Fibroblast of upper back skin (primary cell): ENCODE measurements at places on chromosomes 1 and 21.

DNA sequence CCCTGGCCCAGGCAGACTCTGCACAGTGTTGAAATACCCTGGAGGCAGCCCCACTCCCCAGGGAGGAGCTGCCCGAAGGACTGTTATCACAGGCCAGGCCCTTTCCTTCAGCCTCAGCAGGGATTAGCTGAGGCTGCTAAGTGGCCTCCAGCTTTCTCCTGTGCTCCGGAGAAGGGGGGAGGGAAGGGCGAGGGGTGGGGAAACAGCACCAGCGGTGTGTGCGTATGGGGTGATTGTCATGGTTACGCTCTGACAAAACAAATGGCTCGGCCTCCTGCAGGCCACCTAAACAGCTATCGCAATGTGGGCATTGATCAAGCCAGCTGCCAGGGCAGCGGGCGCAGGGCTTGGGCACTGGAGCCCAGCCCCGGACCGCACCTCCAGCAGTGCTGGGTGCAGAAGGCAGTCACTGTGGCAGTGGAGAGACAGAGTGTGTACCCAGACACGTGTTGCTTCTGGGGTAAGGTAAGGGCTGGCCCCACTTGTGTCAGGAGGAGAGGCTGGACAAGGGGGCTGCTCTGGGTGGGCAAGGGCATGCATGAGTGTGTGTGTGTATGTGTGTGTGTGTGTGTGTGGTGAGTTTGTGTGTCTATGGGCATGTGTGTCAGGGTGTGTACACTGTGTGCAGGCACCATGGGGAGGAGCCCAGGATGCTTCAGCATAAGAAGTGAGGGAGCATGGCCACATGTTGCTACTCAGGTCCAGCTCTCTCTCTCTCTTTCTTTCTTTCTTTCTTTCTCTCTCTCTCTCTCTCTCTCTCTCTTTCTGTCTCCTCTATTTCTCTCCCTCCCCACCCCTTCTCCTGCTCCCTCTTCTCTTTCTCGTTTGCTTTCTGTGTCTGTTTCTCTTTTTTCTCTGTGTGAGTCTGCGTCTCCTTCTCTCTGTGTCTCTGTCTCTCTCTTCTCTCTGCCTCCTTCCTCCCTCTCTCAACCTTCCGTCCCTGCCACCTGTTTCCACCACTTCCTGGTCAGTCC, at the start of gene VWA5B1:
Gene VWA5B1 (plus strand): TSS at position 252 of the 974 bp plus-strand sequence. CDS start 19,727 bp downstream, outside the sequence.
- DNase-seq = no peak

- no peak for DNase-seq
Observed at GRCh38 chr1:160494620-160495019, 28.4 kb downstream of the SLAMF6 start.

DNA sequence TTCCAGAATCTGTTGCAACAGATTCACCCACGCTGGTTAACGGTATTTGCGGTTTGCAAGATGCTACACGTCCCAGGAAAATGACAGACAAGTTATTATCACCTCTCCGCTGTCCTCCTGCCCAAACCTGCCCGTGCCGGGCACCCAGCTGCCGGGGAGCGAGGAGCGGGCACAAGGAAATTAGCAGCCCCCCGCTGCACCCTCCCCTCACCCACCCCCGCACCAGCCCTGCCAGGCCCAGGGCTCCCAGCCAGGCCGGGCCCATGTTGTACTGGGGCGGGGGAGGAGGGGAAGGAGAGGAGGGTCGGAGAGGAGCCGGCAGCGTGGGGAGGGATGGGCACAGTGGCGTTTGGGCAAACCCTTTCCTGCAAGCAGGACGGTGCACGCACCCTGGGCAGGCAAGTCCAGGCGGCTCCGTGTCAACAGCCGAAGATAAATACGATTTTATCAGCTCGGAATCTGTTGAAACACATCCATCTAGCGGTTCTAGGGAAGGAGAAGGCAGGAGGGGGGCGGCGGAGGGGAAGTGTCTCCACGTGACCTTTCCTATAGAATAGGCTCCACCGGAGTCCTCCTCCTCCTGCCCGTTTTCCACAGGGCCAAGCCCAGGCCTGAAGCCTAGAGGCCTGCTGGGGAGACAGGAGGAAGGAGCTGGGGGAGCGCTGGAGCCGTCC, 35.1 kb upstream of the CCDC27 start:
- DNase-seq = no peak

DNA sequence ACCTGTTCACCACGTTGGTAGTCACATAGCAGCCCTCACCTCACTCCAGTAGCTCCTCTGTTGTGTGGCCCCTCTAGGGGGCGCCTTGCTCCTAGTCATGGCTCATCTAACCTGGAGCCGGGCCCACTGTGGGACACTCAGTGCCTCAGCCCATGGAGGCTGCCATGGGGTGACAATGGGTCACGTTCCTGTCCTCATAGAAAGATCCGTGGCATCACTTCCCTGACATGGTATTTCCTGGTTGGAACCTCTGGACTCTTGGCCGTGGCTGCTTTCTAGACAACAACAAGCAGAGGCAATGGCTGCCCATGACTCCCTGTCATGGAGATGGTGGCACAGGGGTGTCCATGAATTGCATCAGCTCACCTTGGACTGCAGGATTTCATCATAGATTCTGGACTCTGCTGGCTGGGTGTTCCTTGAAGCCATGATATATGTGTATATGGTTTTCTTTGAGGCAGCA, 27.5 kb upstream of the SLAMF6 start:
- no peak for DNase-seq

DNA sequence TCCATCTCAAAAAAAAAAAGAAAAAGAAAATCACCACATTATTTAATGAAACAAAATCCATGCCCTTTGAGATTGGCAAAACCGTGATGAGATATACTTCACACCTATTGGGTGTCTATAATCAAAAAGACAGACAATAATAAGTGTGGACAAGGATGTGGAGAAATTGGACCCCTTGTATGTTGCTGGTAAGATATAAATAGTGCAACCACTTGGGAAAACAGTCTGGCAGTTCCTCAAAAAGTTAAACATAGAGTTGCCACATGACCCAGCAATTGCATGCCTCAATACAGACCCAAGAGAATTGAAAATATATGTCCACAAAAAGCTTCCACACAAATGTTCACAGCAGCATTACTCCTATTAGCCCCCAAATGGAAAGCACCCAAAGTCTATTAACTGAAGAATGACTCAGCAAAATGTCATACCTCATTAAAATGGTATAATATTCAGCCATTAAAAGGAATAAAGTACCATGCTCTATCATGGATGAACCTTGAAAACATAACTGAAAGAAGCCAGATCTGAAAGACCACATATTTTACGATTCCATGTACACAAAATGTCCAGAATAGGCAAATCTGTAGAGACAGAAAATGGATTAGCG, 24.3 kb downstream of the LMOD1 start:
- DNase-seq = no peak
